ENCODE measurements at places on chromosomes 1 and 21.

- DNase-seq, result no peak
Observed at GRCh38 chr1:4089421-4090175, 189.5 kb upstream of the C1orf174 start.

DNA sequence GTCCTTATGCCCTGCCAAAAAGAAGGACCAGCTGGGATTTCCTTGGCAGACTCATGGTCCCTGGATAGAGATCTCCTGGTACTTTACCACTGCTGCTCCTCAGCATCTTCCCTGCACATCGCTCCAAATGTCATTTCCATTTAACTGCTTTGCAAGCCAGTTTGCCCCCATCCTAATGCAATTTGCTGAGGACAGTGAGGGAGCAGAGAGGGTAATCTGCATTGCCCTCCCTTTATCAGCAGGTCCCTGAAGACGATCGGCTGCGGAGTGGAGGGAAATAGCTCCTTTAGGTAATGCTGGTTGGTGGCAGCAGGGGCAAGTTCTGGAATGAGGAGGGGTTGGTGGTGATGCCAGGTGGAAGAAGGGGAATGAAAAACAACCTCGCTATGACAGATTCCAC is 2.7 kb downstream of the PLXNA2 start:
- DNase-seq, result no peak

- DNase-seq, result peak; percentile 40
Observed at GRCh38 chr1:94863297-94863911, 43.2 kb downstream of the SLC44A3 start.

DNA sequence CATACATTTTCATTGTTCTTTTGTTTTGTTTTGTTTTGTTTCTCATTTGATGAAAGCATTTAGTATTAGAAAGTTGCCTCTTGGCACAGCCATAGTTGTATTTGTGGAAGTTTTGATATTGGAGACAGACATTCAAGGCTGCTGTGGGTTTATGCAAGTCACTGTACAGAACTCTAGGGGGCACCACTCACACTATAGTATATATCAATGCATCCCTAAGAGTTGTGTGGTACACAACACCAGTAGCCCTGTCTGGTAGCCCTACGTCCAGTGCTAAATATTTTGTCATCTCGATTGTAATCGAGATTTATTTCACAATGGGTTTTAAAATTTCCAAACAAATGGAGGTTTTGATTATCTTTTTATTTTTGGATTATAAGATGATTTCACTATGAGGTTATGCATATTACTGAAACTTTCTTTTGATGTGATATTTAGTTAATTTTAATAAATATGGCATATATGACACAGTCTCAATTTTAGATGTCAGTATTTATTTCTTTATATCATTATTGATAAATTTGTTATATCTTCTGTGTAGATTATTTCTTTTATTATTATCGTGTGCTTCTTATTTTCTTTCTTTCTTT is 112.2 kb downstream of the NR5A2 start:
- peak; percentile 78 for DNase-seq

GRCh38 chr1:189021577-189021976 is 1456.1 kb downstream of the BRINP3 start:
- DNase-seq, result no peak

DNA sequence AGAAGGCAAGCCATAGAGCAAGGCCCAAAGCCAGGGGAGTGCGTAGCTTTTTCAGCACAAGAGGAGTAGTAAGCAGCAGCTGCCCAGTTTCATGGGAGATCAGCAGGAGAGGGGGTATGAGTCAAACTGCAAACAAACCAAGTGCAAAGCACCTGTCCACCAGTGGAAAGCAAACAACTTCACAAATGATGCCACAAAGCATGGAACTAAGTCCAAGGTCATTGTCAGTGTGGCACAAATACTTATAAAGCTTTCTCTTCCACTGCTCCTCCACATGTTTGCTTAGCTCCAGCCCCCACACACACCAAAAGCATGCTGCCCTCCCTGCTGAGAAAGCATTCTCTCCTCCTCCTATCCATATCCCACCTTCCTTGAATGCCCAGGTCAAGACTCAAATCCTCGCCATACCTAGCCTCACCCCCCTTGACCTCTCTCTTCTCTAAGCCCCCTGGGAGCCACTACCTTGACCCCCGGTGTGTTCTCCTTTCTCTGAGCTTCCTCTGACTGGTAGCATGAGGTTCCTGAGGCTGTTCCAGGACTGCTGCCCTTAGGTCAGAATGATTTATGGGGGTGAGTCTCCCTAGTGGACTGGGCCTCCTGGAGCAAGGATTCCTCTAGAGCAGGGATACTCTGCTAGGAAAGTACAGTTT is 70.4 kb downstream of the DMAP1 start:
- no peak for DNase-seq

DNA sequence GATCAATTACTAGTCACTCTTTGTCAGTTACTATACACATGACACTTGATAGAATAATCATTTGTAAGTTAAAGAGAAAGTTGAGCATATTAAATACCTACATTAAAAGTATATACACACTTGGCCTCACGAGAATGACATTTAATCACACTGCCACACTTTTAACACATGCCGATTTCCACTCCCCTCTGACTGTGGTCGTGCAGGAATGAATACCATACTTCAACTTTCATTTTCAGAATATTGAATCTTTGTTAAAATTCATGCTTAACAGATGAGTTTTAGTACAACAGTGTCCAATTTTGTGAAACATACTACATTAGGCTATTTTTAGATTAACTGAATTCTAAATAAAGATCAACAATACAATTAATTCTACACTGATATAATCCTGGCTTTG is 78.2 kb upstream of the SDC3 start:
- DNase-seq, result no peak

DNA sequence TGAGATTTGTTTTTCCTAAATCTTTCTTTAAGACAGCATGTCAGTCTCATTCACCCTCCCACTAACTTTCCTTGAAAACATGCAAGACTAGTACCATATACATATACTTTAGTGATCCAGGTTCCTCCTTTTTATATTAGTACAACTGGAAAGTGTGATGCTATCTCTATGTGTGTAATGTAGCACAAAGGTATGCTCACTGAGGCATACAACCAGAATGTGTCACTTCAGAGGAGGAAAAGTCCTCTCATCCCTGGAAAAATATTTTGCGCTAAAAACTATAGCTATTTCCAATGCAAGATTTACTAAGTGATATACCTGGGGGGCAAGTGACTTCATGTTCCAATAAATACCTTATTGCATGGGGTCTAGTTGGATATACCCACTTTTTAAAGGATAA is 45.9 kb downstream of the BARHL2 start:
- DNase-seq, result no peak

DNA sequence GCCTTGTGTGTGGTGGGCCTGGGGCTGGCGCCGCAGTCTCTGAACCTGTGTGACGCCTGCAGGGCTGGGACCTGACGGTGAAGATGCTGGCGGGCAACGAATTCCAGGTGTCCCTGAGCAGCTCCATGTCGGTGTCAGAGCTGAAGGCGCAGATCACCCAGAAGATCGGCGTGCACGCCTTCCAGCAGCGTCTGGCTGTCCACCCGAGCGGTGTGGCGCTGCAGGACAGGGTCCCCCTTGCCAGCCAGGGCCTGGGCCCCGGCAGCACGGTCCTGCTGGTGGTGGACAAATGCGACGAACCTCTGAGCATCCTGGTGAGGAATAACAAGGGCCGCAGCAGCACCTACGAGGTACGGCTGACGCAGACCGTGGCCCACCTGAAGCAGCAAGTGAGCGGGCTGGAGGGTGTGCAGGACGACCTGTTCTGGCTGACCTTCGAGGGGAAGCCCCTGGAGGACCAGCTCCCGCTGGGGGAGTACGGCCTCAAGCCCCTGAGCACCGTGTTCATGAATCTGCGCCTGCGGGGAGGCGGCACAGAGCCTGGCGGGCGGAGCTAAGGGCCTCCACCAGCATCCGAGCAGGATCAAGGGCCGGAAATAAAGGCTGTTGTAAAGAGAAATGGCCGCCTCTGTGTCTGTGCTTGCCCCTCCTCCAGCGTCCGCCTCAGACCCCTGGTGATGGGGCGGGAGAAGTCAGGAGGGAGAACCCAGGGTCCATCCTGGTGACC is 788 bp downstream of the ISG15 start:
- peak; percentile 47 for DNase-seq

DNA sequence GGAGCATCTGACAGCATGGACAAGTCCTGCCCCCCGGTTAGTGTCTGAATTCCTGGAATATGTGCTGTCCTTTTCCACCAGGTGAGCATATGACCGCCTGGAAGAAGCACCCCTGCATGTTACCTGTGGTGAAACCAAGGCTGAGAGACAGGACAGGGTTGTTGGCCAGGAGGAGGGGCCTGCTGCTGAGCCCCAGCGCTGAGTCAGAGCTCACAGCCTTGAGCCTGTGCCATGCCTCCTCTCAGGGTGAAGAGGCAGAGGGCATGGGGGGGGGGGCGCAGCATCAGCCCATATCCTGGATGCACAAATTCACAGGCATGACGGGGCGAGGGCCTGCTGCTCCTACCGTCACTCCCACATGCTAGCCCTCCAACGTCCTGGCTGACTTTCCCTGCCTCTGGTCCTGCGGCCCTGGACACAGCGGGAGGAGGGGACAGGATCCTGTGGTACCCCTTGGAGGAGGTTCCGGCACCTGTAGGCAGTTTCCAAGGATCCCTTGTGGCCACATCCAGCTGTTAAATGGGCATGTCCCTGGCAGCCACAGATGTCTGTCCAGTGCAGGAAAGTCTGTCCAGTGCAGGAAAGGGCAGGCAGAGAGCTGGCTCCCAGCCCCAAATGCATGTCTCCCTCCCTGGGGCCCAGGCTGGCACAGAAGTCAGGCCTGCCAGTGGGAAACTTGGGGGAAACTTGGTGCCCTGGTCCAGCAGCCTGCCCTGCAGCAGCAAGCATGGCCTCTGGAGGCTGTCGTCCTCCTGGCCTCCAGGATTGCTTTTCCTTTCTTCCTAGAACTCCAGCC is 23.9 kb downstream of the TTC34 start:
- DNase-seq, result no peak

DNA sequence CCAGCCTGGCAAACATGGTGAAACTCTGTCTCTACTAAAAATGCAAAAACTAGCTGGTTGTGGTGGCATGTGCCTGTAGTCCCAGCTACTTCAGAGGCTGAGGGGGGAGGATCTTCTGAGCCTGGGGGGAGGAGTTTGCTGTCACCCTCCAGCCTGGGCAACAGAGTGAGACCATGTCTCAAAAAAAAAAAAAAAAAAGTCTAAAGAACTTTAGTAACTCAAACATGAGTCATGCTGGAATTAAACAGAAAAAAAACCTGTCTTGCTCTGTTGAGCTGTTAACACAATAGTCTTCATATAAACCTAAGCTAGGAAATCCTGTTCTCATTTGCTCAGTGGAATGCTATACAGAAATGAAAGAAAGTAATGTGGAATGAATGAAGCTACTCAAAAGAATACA is 16.7 kb upstream of the DISP1 start:
- no peak for DNase-seq

DNA sequence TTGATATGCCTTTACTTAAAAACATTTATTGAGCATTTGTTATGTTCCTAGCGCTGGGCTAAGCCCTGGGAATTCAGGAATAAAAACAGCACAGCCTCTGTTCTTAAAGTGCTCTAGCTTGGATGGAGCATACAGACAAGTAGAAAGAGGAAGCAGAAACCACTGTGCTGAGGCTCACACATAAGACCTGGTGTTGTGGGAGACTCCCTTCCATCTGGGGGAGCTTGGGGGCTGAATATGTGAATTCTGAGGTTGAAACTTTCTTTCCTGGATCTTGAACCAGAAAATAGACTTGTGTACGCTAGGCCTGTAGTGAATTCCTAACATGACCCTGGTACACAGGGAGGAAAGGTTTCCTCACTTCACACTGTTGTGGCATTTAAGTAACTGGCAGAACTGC is 209.9 kb downstream of the ZNF326 start:
- DNase-seq, result no peak

DNA sequence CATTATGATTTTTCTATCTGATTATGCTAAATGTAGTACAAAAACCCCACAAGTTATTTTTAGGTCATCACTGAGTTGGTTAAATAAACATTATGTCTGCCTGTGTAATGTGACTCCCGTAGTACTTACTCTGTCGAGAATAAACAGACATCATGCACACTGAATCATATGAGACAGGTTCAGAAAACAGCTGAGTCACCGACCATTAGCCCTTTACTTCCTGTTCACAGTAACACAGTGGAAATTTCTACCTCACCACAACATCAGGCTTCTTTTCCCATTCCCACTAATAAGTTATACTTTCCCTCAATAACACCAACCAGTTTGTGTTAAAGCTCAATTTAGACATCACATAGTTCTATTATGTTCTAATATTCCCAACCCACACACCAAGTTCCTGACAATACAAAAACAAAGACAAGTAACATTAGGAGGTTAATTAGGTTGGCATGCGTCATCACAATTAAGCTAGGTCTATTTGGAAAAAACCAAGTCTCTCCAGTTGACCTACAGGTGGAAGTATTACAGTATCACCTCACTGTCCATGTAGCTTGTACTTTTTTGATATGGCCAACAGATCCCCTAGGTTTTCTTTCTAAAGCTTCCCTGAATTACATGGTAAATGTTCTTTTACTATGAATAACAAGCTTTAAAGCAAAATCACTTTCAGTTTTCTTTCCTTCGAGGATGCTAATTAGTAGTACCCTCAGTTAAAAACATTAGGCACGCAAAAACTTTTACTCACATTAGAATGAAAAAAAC is 154.2 kb downstream of the EIF4G3 start:
- peak; percentile 91 for DNase-seq

GRCh38 chr1:43058545-43059360 is 100.1 kb upstream of the SLC2A1 start:
- DNase-seq, result peak; percentile 83

GRCh38 chr1:226649780-226650179 is 89.3 kb downstream of the ITPKB start:
- DNase-seq, result no peak

DNA sequence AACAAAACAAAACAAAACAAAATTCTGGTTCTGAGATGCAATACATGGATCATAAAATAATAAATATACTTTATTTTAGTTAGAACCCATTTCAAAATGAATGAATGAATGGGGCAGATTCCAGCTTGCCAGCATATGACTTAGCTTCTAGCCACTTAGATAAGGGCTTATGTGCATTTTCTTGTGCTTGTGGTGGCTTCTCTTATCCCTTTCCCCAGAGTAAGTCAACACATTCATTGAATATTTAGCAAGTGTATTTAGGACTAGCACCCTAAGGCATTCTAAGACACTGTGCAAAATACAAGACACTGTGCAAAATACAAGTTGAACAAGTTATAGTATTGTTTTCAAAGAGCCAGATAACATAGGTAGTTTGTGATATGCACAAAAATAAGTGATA is 4.7 kb downstream of the ADIPOR1 start:
- DNase-seq, result no peak

- DNase-seq, result peak; percentile 68
Observed at GRCh38 chr1:181044449-181044966, 10.7 kb downstream of the MR1 start.
